Renal cortical epithelial cell (primary cell): ENCODE measurements at places on chromosomes 16 and 17. TPM values are rescaled to one million over a fixed set of nuclear protein-coding genes. Genes with fewer than 3 reads are reported as not detected.

Gene PABPN1L
- total RNA-seq, result not detected in 2 replicates

Gene TMEM101
- 43.8 and 71.2 TPM in 2 replicates for total RNA-seq

Gene AXIN2
- total RNA-seq, result 1.9 and 7.9 TPM in 2 replicates

Gene ECI1
- total RNA-seq, result 36.0 and 43.1 TPM in 2 replicates

Gene CHRNE
- 0.25 and 0.35 TPM in 2 replicates for total RNA-seq

Gene PARD6A
- total RNA-seq, result 2.8 and 16.1 TPM in 2 replicates

Gene GDPD1
- total RNA-seq, result 4.1 and 5.0 TPM in 2 replicates

Gene TMC7
- total RNA-seq, result 0.87 and 1.1 TPM in 2 replicates

Gene OTOA
- total RNA-seq, result 0.10 TPM in 1 of 2 replicates, not detected in the other

Gene OR1F1
- total RNA-seq, result not detected in 2 replicates

Gene TNFSF13
- 22.1 and 31.9 TPM in 2 replicates for total RNA-seq

Gene AATF
- total RNA-seq, result 36.6 and 43.8 TPM in 2 replicates

Gene C16orf92
- not detected in 2 replicates for total RNA-seq

Gene KCNJ2
- total RNA-seq, result 0.55 and 1.2 TPM in 2 replicates

Gene LDHD
- total RNA-seq, result 1.9 and 4.2 TPM in 2 replicates

Gene SPATA32
- 0.10 TPM in 1 of 2 replicates, not detected in the other for total RNA-seq

Gene CD300LF
- not detected in 2 replicates for total RNA-seq

Gene TVP23B
- total RNA-seq, result 83.1 and 133 TPM in 2 replicates

Gene MRPL10
- total RNA-seq, result 21.0 and 25.4 TPM in 2 replicates

Gene EPN3
- 0.17 and 0.99 TPM in 2 replicates for total RNA-seq

Gene COX6A2
- total RNA-seq, result not detected in 2 replicates

Gene KCNAB3
- 0.20 TPM in 1 of 2 replicates, not detected in the other for total RNA-seq

Gene GPR179
- under 0.01 TPM in 1 of 2 replicates, not detected in the other for total RNA-seq

Gene TTLL6
- 0.35 and 0.45 TPM in 2 replicates for total RNA-seq

Gene NGFR
- 0.25 TPM in 1 of 2 replicates, not detected in the other for total RNA-seq

Gene ACSM2A
- total RNA-seq, result 21.7 TPM in 1 of 2 replicates, not detected in the other

Gene CASKIN1
- under 0.01 and 0.15 TPM in 2 replicates for total RNA-seq

Gene KRTAP4-9
- total RNA-seq, result not detected in 2 replicates
